Endodermal cell (in vitro differentiated cells): ENCODE measurements at places on chromosomes 4 and X. TPM values are rescaled to one million over a fixed set of nuclear protein-coding genes. Genes with fewer than 3 reads are reported as not detected.

GRCh38 chrX:155819525-155819924 is 61.6 kb upstream of the VAMP7 start:
- no peak overlapping the region for H3K27ac ChIP-seq
- no peak overlapping the region for H3K4me3 ChIP-seq
- peak; percentile 41 for DNase-seq
- no peaks in the 10 kb centered on the region for H3K27me3 ChIP-seq
- no peaks in the 10 kb centered on the region for H3K36me3 ChIP-seq

The GUCY1A1 gene
- 0.38 to 0.63 TPM (median 0.58 TPM) in 3 replicates for total RNA-seq

DNA sequence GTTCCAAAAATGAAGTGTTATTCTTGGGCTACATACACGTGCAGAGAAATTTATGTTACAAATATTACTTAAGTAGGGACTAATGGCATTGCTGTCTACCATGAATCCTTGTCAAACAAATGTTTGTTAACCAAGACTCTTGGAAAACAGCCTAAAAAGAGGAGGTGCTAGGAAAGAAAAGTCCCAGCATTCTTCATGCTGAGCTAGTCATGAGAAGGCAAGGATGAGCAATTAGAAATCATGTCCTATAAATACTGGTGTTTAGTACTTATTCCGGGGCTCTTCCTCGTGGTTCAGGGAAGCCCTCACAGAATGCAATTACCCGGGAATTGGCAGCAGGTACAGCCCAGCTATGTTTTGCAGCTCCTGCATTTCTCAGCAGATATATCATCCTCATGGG is 378.1 kb upstream of the FTHL17 start:
- H3K27ac ChIP-seq = no peak overlapping the region
- H3K36me3 ChIP-seq = no peaks in the 10 kb centered on the region
- no peak for DNase-seq
- H3K4me1 ChIP-seq = no peaks in the 10 kb centered on the region

- no peak for DNase-seq
- no peak overlapping the region for H3K27ac ChIP-seq
- H3K4me3 ChIP-seq = no peak overlapping the region
- no peaks in the 10 kb centered on the region for H3K27me3 ChIP-seq
Measured at GRCh38 chr4:38600575-38600974, 63.4 kb upstream of the KLF3 start.

- H3K4me1 ChIP-seq = no peaks in the 10 kb centered on the region
- no peak overlapping the region for H3K4me3 ChIP-seq
- H3K36me3 ChIP-seq = no peaks in the 10 kb centered on the region
- no peaks in the 10 kb centered on the region for H3K27me3 ChIP-seq
- H3K27ac ChIP-seq = no peak overlapping the region
- no peak for DNase-seq
Measured at GRCh38 chr4:26227601-26228229, 93.1 kb upstream of the RBPJ start.

The XAGE1B gene
- total RNA-seq = not detected in 3 replicates

DNA sequence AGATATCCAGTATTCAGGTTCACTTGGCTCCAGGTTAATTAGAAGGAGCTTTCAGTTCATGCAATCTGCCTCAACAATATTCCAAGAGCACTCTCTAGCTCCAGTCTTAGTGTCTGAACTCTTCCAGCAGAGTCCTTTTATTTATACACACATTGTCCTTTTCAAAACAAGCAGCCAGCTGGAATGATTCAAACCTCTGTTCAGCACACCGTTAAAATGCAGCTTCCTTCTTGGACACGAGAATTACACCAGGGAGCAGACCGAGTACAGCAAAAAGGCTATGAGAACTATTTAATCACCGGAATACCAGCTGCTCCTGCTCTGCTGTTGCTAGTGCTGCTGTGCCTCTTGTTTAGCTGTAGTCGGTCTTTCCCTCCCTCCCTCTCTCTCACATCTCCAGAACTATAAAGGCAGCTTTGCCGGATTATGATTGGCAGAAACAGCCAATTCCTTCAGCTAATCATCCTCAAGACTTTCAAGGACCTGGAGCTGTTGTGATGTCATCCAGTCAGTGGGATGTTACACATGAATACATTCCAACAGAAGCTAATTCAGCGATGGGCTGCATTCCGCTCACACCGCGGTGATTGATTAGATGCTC is at the start of gene NDST4:
NDST4 (minus strand) TSS at position 115 of the 601 bp plus-strand sequence. CDS start 36,584 bp downstream, outside the sequence.
- no peaks in the 10 kb centered on the region for H3K36me3 ChIP-seq
- no peak within 1 kb of the TSS for H3K4me3 ChIP-seq
- DNase-seq = no peak
- H3K27ac ChIP-seq = peak within 1 kb of the TSS; percentile 89

DNA sequence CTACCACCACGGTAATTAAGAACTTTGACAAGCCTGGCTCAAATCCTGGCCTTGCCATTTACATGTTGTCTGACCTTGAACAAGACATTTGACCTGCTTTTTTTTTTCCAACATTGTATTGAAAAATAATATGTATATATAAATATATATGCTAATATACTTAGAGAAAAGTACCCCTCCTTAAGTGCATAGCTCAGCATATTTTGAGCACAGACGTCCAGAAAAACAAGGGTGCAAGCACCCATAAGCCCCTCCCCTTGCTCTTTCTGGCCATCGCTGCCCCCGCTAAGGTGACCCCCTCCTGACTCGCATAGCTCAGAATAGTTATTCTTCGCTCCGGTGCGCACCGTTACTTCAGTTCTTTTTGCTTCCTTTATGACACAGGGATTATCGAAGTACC is 742.0 kb upstream of the FRG1 start:
- H3K4me3 ChIP-seq = no peak overlapping the region
- peaks cover 8% of the 10 kb centered on the region for H3K27me3 ChIP-seq
- H3K36me3 ChIP-seq = no peaks in the 10 kb centered on the region
- H3K27ac ChIP-seq = no peak overlapping the region
- H3K4me1 ChIP-seq = no peaks in the 10 kb centered on the region

DNA sequence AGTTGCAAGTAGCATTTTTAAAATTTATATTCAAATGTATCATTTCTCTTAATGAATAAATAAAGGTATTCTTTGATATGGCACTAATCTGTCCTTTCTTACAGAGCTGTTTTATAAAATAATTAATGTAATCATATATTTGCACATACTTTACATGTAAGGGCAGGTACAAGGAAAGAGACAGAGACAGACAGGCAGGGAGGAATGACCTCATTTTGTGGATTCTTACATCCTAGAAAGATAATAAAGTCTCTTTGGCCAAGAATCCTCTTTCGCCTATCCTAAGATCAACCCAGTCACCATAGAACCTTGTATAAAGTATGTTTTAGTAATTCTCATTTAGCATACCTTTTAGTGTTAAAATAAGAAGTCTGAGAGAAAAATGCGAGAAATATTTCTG is 98.5 kb upstream of the CTSO start:
- H3K36me3 ChIP-seq = no peaks in the 10 kb centered on the region
- H3K4me3 ChIP-seq = peak overlapping the region; percentile 19
- H3K27me3 ChIP-seq = no peaks in the 10 kb centered on the region
- H3K4me1 ChIP-seq = no peaks in the 10 kb centered on the region

- no peak for DNase-seq
- H3K27ac ChIP-seq = no peak overlapping the region
- H3K36me3 ChIP-seq = no peaks in the 10 kb centered on the region
- H3K4me1 ChIP-seq = no peaks in the 10 kb centered on the region
- H3K4me3 ChIP-seq = no peak overlapping the region
Measured at GRCh38 chrX:6683353-6683752, 148.4 kb upstream of the VCX3A start.

The TCEAL7 gene
- 5.3 TPM in 2 replicates for total RNA-seq

The CPLX1 gene
- 1.0 to 1.5 TPM (median 1.2 TPM) in 3 replicates for total RNA-seq

The FATE1 gene
- total RNA-seq = not detected in 2 replicates

DNA sequence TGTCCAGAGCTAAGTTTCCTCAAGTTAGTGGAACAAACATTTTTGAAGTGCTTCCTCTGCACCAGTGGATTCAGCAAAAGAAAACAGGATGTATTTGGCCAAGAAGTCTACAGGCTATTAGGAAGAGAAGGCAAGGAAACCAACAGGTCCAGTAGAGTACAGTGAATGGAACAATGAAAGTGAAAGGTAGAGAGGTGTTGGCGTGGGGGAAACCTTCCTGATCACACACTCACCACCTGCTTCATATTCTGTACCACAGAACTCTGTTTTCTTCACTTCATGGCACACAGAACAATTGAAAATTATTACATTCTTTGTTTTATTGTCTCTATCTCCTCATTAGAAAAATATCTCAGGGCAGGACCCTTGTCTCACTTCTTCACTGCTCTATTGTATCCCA is 417.4 kb upstream of the FMR1 start:
- DNase-seq = no peak
- H3K4me1 ChIP-seq = no peaks in the 10 kb centered on the region
- no peak overlapping the region for H3K4me3 ChIP-seq
- no peaks in the 10 kb centered on the region for H3K27me3 ChIP-seq
- no peak overlapping the region for H3K27ac ChIP-seq

DNA sequence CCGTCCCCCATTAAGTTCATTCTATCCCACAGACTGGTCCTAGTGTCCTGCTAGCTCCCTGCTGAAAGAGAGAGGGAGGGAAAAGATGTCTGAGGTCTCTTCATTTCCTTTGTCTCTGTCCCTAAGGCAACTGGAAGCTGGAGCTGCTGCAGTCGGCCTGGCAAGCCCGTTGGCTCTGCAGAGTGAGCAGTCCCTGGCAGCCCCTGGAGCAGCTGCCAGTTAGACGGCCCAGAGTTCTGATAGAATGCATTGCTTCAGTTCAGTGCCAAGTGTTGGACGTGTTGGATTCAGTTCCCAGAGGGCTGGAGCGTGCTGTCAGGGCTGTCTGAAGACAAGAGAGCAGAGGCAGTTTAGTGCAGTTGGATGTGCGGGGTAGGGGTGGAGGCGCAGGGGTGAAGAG is 975 bp downstream of the KCNE5 start:
- H3K36me3 ChIP-seq = no peaks in the 10 kb centered on the region
- H3K27me3 ChIP-seq = no peaks in the 10 kb centered on the region
- H3K4me3 ChIP-seq = no peak overlapping the region
- no peak for DNase-seq

DNA sequence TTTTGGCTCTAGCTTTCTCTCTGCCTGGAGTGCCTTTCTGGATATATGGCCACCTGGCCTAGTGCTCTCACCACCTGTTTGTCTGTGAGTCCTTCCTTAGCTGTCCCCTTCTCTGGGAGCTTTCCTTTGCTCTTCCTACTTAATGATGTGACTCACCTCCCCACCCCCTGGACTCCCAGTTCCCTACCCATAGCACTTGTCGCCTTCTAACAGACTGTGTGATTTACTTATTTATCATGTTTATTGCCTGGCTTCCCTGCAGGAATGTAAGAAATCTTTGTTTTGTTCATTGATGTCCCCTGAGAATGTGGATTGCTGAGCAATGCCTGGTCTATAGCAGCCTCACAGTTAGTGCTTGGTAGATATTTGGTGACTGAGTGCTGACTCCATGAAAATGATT is 18.9 kb downstream of the ADD1 start:
- H3K36me3 ChIP-seq = peaks cover 14% of the 10 kb centered on the region
- H3K27ac ChIP-seq = peak overlapping the region; percentile 7

DNA sequence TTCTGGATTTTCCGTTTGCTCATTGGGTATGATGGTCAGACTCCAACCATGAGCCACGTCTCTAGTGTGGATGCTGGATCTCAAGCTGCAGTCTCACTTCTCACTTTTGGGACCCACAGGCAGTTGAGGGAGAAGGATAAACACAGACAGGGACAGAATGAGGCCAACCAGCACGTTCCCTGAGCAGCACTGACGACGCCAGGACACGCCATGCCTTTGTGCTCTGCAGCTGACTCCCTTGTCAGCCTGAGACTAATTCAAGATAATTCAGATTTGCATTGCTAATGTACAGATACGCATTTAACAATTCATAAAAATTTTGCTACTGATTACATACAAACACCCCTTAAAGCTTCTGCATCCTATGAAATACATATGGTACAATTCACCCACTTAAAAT is 106.5 kb downstream of the FAM193A start:
- H3K4me1 ChIP-seq = no peaks in the 10 kb centered on the region
- no peak overlapping the region for H3K27ac ChIP-seq
- no peaks in the 10 kb centered on the region for H3K27me3 ChIP-seq
- no peak for DNase-seq
- H3K4me3 ChIP-seq = no peak overlapping the region

DNA sequence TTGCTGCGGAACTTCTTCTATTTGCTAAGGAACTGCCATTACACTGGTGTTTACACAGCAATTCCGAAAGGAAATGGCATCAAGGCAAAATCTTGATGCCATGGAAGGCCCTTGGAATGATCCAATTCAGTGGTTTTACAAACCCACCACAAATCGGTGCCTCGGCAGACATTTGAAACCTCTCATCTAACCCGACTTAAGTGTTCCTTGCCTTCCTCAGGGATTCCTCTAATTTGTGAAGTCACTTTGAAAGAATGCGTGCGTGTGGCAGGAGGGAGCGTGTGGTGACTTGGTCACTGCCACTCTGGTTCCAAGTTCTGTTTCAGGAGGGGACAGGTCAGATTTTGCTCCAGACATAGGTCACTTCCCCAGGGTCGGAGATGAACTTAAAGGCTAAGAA is 4.8 kb downstream of the NOP14 start:
- H3K36me3 ChIP-seq = peaks cover 48% of the 10 kb centered on the region
- DNase-seq = no peak
- no peak overlapping the region for H3K4me3 ChIP-seq
- H3K27me3 ChIP-seq = no peaks in the 10 kb centered on the region
- no peak overlapping the region for H3K27ac ChIP-seq
- peaks cover 4% of the 10 kb centered on the region for H3K4me1 ChIP-seq

The CISD2 gene
- 38.5 and 40.0 TPM in 2 replicates for total RNA-seq

The MTTP gene
- total RNA-seq = 0.11 to 0.57 TPM in 2 of 3 replicates, not detected in the other

GRCh38 chr4:117692538-117692937 is 341.7 kb upstream of the NDST3 start:
- no peaks in the 10 kb centered on the region for H3K27me3 ChIP-seq
- H3K36me3 ChIP-seq = no peaks in the 10 kb centered on the region
- DNase-seq = no peak
- H3K27ac ChIP-seq = no peak overlapping the region
- H3K4me1 ChIP-seq = no peaks in the 10 kb centered on the region
- no peak overlapping the region for H3K4me3 ChIP-seq

DNA sequence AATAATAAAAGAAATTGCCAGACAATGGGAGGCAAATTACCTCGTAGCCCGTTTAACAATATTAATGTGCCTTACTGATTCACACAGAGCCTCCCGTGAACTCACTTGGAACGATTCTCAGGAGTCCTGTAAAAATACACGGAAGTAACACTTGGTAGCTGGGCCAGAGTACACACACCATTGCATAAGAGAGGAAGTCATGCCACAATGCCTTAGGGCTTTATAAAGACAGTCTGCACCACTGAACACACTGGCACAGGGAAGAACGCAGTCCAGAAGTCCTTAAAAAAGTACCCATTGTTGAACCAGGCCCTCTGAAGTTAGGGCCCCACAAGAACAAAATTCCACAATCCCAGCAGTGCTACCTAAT is 15.1 kb downstream of the SLC2A9 start:
- H3K27ac ChIP-seq = no peak overlapping the region
- no peak for DNase-seq
- no peaks in the 10 kb centered on the region for H3K4me1 ChIP-seq
- no peak overlapping the region for H3K4me3 ChIP-seq

DNA sequence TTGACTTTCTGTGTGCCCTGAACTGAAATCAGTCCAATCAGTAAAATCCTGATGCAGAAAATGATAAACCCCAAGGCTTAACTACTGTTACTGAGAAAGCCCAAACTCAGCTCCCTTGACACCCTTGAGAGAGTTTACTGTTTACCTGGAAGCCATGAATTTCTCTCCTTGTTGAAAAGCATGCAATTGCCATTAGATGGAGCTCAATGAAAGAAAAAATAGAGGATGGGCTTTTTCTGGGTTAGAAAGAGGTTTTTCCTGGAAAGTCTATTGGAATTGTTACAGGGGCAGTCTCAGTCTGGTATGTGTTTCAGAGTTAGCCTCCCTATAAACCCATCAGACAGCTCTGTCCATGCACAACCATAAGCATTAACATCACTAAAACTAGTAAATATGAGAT is 66.4 kb upstream of the C4orf54 start:
- no peaks in the 10 kb centered on the region for H3K36me3 ChIP-seq
- H3K27ac ChIP-seq = no peak overlapping the region
- no peaks in the 10 kb centered on the region for H3K27me3 ChIP-seq

The ARHGAP6 gene
- 0.34 and 0.48 TPM in 2 replicates for total RNA-seq
